ENCODE measurements at places on chromosomes 6 and 20.

- DNase-seq, result no peak
Measured at GRCh38 chr6:53431704-53432103, 83.0 kb upstream of the ELOVL5 start.

DNA sequence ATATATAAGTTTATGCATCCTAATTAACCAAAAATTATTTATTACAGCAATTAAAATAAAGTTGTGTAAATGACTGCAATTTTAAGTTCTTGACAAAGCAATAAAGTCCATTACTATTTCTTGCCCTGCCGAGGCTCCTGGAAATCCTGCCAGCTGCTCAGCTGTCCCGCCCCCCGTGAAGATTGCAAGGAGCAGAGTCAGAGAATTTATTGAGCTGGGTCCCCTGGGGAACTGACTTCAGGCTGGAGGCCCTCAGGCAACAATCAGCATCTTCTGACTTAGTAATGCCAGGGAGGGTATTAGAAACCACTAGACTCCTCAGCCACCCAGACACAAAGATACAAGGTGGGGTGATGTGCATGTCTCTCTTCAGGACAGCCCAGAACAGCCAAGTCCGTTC, 92.3 kb downstream of the EDN3 start:
- no peak for DNase-seq

DNA sequence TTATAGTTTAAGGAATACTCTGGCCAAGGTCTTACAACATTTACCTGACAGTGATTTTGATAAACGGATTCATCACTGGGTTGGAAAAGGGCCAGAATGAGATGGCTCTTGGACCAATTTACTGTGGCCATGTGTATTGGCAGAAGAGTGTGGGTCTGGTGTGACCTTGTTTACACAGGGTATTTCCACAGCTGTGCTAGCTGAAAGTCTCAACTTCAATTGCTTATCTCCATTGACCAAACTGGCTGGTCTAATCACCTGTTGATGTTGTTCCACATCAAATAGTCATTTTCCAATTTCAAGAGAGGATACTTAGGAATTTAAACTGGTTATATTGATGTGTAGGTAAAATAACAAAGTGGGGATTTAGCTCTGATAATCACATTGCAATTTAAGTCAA, 501.6 kb upstream of the MAP3K7 start:
- no peak for DNase-seq

GRCh38 chr6:15508441-15508871, 154.4 kb downstream of the DTNBP1 start:
- DNase-seq, result no peak

GRCh38 chr6:80540700-80541099, 434.2 kb downstream of the BCKDHB start:
- DNase-seq, result no peak

DNA sequence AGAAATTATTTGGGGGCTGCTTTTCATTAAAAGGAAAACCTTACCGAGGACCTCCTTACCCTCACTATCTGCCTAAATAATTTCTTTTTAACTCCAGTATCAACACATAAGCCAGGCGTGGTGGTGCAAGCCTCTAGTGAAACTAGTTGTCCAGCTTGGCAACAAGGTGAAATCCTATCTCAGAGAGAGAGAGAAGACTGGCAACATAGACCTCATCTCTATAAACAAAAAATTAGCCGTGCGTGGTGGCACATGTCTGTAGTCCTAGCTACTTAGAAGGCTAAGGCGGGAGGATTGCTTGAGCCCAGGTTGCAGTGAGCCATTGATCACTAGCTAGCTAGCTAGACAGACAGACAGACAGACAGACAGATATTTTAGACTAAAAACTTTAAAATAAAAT, 92.5 kb downstream of the ARMC2 start:
- no peak for DNase-seq

DNA sequence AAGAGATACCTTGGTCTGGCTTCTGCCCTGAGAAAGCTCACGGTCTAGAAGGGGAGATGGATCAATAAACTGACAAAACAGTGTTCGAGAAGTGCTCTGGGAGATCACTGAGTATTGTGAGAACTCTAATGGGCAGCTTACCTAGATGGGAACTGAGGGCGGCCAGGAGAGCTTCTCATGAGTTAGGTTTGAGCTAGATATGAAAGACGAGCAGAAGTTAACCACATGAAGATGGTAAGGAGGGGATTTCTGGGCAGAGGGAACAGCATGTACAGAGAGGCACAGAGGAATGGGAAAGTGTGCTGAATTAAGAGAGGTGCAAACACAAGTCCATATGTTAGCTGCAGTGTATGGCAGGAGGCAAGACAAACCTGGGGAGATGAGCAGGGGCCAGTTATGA, 11.9 kb downstream of the ZFAND3 start:
- no peak for DNase-seq
